RWPE2 (cell line): ENCODE measurements at places on chromosomes 2 and 18.

DNA sequence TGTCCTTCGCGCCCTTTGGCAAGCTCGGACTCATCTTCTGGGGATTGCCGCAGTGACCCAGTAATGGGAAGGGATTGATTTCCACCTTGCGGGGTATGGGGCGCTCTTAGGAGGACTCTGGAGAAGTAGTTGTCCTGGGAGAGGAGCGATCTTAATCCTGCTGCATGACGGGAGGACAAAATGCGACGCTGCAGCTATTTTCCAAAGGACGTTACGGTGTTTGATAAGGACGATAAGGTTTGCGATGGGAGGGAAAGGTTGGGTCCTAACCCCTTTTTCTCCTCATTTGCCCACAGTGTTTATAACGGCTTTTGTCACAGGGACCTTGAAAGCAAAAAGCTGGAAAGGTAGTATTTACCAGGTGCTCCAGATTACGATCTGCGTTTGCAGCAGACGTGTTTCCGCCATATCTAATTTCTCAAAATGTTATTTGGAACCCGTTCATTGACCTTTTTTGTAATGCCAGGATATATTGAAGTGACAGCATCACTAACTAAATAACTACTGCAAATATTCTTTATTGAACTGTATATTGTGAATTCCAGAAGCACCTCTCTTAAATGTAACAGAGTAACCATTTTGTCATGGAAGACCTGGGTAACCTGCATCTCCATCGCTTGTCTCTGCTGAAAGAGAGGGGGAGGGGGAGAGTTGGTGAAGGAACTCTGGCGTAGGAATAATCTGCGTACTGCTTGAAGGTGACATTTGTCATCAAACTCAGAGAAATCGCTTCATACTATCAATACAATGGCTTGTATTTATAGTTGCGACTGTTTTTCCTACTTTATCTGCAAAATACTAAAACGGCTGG lies 590 bp downstream of the MDH1 start:
- DNase-seq: no peak

GRCh38 chr2:228516019-228516418 lies 334.5 kb upstream of the SPHKAP start:
- DNase-seq: no peak

GRCh38 chr2:231450548-231450989 lies 13.7 kb downstream of the NCL start:
- no peak for DNase-seq

DNA sequence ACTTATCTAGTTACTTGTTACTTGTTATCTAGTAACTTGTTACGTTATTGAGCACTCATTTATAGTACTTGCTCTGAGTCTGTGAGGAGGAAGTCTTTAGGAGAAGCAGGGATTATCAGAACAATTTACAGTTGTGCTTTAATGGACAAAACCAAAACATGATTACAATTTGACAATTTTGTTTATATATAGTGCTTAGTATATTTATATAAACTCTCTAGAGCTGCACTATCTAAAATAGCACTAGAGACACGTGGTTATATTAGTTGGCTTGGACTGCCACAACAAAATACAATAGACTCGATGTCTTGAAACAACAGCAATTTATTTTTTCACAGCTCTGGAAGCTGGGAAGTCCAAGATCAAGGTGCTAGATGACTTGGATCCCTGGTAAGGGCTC lies 78.4 kb downstream of the BMPR2 start:
- DNase-seq: no peak

DNA sequence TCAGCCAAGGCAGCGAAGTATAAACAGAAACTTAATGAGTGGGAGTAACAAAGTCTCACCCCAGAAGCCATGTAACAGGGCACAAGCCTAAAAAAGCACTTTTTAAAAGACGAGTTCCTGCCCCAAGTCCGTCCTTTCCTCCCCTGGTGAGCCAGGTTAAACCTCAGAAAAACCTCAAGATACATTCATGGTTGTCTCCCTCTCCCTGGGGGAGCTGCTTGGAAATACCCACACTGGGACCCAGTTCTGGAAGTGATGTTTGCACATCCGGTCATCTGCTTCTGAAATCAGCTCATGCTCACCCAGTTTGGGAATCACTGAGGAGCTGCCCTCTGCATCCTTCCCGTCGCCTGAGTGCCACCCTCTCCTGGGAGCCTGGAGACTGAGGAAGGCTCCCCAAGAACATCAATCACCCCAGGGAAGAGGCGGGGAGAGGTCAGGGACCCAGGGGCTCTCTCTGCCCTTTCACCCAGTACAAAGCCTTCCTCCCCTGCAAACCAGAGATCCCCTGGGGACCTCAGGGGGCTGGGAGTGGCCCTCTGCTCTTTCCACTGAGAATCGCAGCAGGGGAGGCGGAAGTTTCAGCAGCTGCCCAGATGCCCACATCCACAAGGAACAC lies 150.6 kb upstream of the AGAP1 start:
- no peak for DNase-seq

DNA sequence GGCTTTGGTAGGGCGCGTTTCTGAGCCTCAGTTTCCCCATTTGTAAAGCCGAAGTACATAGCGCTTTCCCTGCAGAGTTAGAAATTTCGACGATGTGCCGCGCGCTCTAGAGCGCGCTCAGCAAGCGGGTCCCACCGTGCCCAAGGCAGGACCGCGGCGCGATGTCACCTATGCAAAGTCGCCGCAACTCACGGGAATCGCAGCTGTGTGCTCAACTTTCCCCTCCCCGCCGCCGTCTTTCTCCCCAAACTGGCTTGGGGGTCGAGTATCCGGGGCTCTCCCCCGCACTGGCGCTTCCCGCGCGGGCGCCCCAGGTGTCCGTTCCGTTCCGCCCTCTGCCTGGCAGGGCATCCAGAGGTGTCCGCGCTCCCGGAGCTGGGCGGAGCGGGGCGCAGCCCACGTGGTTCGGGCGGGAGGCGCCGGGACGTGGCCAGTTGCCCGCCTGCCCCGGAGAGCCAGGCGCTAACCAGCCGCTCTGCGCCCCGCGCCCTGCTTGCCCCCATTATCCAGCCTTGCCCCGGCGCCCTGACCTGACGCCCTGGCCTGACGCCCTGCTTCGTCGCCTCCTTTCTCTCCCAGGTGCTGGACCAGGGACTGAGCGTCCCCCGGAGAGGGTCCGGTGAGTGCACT lies at the start of gene MLPH:
Gene MLPH (plus strand): TSS at position 433 of the 630 bp plus-strand sequence. CDS start 6,176 bp downstream, outside the sequence.
- no peak for DNase-seq

GRCh38 chr18:79945118-79946042 lies 6.1 kb downstream of the SLC66A2 start:
- DNase-seq: no peak

DNA sequence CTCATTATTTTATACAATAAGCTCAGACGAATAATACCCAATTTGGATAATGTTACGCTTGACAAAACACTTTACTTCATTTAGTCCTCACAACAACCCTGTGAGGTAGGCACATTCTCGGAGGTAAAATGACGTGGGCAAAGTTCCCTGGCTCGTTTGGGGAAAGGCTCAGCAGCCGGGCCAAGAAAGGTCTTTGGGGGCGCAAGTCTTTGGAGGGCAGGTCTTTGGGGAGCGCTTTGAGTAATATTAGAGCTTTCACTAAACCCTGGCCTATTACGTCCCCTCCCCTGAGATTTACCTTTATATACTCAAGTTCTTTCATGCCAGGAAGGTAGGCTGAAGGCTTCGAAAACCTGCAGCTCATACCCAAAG lies 427 bp downstream of the RBKS start:
- no peak for DNase-seq
